ENCODE measurements at places on chromosomes 6 and 20.

DNA sequence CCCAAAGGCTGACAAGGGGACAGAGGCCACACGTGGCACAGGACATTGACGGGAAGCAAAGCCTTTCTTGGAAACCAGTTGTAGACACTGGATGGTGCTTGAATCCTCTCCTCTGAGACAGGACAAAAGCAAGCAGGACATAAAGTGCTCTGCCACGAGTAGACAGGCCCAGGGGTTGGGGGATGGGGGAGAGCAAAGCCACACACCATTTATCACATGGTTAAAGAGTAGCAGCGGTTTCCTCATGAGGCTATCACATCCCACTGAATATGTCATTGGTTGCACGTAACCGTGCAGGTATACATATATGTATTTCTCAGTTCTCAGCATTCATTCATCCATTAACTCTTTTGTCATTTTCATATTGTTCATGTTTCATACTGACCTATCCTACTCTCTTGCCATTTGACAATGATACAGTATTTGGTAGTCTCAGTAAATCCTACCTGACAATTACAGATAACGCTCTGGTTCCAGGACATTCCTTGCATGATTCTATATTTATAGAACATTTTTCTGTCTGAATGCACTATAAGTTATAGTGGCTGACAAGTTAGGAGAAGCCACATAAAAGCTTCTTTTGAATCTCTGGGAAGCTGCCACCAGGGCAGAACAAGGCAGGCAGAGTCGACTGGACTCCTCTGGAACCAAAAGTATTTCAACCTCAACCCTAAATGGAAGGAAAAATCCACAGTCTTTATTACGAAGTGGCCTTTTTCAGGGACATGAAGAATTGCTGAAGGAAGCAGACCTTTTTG lies 23.5 kb downstream of the METTL24 start:
- DNase-seq, result no peak

DNA sequence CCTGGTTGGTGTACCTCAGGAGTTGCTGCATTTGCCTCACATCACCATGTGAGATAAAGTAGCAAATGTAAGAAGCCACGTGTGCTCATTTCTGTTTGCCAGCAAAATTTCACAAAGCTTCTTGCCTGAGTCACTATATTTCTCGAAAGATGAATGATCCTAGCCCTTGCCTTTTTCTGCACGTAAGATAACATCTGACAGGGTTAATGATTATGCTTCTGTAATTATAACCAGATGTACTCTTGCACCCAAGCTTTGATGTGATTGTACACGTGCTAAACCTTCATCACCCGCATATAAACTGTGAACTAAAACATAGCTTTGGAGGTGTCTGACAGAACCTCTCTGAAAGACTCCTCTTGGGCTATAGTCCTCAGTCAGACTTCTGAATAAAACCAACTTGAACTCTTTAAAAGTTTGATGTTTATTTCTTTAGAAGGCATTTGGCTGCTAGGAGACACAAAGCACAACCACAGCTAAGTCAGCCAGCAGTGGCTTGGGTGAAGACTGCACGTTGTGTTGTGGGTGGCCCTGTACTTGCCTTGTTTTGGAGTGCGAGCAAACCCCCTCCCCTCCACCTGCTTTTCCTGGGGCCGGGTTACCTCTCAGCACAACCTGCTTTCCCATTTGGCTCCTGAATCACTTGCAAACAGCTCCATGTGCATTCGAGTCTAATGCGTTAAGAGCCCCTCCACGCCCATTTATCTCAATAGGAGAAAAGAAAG lies 19.3 kb downstream of the PROKR2 start:
- no peak for DNase-seq

DNA sequence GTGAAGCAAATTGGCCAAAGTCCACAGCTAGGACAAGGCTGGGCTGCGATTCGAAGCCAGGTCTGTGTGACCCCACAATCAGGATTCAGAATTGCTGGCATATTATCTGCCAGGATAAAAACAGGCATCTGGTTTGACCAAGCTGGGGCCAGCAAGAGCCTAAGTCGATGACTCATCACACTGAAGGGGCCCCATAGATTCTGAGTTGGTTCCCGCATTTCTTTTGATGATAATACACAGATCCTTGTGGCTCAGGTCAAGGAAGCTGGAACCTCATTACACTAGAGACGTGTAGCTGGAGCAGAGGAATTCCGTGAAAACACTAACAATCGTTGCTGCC lies 6.5 kb downstream of the KCNB1 start:
- DNase-seq, result no peak

- no peak for DNase-seq
Measured at GRCh38 chr6:112330071-112330878, 16.9 kb upstream of the RFPL4B start.
